ENCODE measurements at places on chromosomes 2 and 18.

DNA sequence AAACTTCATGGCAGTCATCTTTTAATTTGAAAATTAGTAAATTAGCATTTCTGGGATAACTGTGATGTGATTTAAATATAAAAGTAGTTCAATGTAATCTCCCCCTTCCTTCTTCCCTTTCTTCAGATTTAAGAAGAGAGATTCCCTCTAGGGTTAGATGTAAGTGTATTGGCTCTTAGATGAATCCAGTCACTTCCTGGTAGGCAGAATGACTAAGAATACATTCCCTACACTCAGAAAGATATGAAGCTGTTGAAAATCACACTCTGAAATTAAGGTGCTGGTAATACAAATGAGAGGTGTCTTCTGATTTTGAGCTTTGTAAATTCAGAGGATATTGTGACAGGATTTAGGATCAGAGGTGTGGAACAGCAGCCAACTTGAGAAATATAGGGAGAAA, 71.6 kb downstream of the TDRD15 start:
- DNase-seq, result no peak

GRCh38 chr2:122081751-122082150, 326.3 kb downstream of the TSN start:
- no peak for DNase-seq

GRCh38 chr2:203394519-203395227, 66.5 kb downstream of the ABI2 start:
- no peak for DNase-seq

DNA sequence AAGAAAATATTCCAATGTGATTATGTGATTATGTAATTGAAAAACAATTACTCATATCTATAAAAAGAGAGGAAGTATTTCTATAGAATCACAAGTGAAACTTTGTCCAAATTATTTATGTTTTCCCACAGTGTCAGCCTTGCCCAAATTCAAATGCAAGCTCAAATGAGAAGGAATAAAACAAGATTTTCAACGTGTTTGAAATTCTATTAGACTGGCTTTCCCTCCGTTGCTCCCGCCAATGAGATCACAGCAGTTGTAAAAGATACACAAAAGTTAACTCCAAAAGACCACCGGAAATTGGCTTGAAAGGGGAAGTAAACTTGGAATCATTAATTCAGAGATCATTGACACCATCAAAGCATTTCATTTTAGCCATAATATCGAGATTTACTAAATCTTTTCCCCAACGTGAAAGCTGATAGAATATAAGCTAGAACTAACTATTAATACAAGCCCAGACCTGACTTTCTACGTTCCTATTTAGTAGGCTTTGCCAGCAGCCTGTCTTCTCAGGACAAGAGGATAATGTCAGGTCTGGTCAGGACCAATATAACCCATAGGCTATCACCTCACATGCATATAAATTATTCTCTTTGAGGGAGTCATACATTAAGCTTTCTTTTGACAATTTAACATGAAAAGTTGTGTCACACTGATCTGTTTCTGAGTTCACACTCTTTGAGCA, 222.6 kb upstream of the CHAC2 start:
- DNase-seq, result no peak

GRCh38 chr2:71064754-71065621, 3.5 kb upstream of the NAGK start:
- DNase-seq, result no peak

DNA sequence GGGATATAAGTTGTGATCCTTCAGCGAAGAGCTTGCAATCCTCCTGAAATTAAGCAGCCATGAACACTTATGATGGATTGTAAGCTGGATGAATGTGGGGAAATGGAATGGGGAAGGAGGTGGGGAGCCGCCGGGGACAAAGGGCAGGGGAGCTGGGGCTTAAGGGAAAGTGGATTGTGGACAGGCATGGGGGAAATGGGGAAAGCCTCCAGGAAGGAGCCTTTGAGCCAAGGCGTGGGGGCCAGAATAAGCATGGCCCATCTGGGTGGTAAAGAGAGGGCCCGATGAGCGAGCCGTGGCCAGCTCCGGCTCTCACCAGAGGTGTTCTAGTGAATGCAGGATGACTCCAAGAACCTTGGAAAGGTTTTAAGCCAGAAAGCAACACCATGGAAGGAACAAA, 124.0 kb downstream of the SMAD7 start:
- DNase-seq, result no peak

DNA sequence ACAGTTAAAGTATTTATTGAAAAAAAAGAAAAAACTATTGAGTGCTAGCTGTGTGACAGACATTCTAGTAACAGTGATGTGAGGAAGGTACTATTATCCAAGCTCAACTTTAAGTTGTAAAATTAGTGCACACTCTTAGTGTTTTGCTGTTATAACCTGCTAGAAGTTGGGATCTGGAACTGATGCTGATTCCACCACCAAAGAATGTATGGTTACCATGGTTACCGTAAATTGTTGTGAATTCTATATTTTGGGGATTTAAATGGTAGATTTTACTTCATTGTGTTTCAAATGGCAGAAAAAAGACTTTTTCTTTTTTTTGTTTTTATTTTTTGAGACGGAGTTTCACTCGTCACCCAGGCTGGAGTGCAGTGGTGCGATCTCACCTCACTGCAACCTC, 5.3 kb downstream of the AGFG1 start:
- DNase-seq, result no peak

DNA sequence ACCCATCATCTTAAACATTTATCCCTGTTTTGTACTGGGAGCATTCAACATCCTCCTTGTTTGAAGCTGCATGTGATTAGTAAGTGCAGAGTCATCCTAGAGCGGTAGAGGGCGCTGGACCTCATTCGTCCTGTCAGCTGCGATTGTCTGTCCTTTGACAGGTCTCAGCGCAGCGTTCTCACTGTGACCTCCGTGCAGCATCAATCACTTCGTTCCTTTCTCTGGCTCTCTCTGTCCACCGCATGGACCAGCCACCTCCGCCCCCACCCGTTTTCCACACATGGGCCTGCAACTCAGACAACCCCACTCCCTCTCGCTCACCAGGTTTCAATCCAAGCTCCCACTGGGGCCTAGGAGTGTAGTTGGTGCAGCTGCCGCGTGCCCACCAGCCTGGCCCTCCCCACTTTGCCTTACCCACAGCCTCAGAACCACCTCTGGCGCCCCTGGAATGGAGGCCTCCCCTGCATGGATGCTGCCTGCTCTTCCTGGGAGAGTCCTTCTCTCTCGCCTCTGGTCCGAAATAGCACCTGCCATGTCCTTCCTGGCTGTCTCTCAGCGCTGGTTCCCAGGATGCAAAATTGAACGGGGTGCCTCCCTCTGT, 90.5 kb downstream of the NDUFA10 start:
- DNase-seq, result peak; percentile 43

DNA sequence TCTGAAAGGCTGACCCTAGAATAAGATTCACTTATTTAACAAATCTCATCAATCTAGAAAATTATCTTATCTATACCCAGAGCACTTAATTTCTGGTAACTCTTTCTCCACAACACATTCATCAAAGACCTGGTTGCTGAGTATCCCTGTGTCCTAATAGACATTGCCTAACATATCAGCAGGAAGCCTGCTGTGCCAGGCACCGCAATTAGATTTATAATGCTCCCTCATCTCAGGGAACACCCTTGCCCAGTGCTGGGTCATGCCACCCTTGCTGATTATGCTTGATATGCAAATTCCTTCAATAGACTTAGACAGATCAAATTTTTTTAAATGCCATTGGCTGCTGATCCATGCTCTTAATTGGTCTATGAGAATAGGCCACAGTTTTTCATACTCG, 3.8 kb downstream of the DSG1 start:
- DNase-seq, result no peak

- DNase-seq, result no peak
Observed at GRCh38 chr2:136052369-136053362, 65.3 kb downstream of the CXCR4 start.

DNA sequence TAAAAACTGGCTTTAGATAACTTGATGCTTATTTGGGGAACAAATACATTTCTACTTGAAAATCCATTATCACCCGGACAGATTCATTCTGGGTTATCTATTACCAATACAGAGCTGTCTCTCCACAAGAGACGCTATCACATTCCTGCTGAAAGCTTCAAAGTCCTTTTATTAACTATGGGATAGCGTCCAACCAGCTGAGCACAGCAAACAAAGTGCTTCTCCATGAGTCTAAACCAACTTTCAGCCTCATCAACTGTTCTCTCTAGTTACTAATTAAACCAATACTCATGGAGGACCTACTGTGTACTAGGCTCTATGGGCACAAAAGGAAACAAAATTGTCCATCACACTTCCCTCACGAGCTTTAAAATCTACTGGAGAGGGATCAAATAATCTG, 132.8 kb downstream of the L3MBTL4 start:
- no peak for DNase-seq

GRCh38 chr2:16038621-16039020, 98.3 kb downstream of the MYCN start:
- DNase-seq, result peak; percentile 50

GRCh38 chr2:133265432-133265949, 302.8 kb downstream of the NCKAP5 start:
- peak; percentile 3 for DNase-seq

DNA sequence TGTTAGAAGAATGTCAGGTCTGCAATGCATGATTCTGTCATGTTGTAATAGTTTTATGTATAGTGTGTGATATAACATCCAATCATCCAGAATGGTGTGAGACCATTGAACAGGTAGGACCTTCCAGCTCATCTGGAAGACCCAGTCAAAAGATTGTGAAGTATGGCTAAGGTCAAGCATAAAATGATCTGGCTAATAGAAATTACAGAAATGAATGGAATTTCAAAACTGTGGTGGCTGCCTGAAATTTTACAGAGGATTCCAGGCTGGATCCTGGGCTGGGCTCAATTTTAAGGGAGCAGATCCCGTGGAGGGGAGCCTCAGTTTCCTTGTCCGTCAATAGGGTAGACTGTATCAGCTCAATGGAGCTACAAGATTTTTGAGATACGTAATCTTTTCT, 39.1 kb downstream of the ACKR3 start:
- DNase-seq, result no peak

DNA sequence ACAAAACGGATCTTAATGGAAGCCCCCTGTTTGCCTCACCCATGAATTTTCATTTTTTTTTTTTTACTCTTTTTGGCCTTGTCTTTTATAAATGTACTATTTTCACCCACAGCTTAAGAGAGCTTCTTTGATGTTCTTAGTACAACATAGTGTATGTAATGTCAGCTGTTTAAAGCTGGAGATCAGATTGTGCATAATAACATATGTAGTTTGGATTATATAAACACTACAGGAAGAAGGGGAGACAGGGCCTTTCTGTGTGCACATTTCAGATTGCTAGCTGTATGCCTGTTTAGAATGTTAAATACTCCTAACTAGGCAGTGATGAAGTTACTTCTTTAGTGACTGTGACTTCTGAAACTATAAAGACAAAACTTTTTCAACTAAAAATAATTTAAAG, 2.1 kb upstream of the TANC1 start:
- no peak for DNase-seq

GRCh38 chr2:205712508-205712907, 30.2 kb downstream of the NRP2 start:
- DNase-seq, result no peak

DNA sequence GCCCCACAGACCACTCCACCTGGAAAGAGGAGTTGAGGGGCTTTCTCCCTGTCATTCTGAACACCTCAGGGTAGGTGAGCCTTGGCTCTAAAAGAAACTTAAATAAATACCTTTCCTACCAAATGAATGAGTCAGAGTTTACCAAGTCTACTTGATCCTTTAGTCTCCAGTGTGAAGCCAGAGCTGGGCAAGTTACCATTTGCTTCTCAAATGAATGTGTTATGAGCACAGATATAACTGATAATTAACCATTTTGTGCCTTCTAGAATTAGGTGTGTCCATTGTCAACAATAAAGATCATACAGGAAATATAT, 347.7 kb downstream of the KIAA1328 start:
- no peak for DNase-seq

DNA sequence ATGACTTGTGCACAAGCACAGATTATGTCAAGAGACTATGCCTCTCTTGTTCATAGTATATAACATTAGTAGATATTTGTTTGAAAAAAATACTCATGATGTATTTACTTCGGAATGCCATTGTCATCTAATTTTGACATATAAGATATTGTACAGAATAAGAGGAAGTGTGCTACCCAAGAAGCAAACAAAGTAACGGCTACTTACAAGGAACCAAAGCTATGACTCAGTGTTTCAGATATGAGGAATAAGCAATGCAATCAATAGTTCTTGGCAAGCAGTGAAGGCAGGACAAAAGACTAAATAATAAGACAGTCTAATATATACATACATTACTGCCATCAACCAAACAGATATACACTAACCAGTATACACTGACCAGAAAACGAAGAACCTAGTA, 256.3 kb downstream of the CCDC178 start:
- no peak for DNase-seq

DNA sequence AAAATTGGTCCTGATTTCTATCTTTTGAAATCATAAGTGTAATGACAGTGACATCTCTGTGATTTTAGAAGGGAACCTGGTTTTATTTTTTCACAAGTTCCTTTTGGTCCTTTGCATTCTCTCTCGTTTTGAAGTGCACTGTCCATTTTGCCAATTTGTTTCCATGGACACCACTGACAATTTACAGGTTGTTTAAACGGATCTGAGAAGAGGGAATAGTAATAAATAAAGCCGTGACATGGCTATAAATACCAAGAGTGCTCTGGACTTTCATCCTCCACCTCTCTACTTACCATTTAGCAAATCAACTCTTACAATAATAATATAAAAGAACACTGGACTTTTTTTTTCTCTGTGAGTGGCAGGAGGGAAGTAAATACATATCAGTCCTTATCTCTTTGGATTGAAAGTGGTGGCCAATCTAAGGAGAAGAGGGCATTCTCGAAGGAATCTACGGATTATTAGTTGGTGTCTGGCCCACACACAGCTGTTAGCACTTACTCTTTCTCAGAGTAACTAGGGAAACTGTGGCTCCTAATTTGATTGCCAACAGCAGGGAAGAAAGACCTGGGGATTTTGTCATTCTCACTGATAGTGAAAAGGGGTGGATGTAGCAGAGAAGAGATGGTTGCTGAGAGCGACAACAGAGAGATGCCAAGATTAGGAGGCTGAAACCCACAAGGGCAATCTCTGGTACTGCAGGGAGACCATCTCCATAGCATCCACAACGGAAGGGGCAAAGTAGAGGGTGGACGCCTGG, 108.7 kb upstream of the FSHR start:
- no peak for DNase-seq

- no peak for DNase-seq
Observed at GRCh38 chr18:49050452-49050851, 99.7 kb upstream of the SMAD7 start.

All from left renal cortex interstitium (tissue), 4 donors.